ENCODE measurements at places on chromosomes 4 and X. TPM values are rescaled to one million over a fixed set of nuclear protein-coding genes. Genes with fewer than 3 reads are reported as not detected.

RTL3 gene
- total RNA-seq, result 0.67 TPM

EGF gene
- total RNA-seq, result 20.1 TPM

SCRG1 gene
- not detected for total RNA-seq

OTUD6A gene
- total RNA-seq, result not detected

VGLL1 gene
- total RNA-seq, result not detected

USP17L21 gene
- total RNA-seq, result not detected

SHROOM3 gene
- 1.3 TPM for total RNA-seq

GRCh38 chr4:2186133-2186864 lies 55.6 kb downstream of the HAUS3 start:
- DNase-seq, result no peak
- no peaks in the 10 kb centered on the region for H3K36me3 ChIP-seq
- H3K27me3 ChIP-seq, result no peaks in the 10 kb centered on the region
- H3K4me1 ChIP-seq, result no peaks in the 10 kb centered on the region
- no peak overlapping the region for H3K27ac ChIP-seq

DNA sequence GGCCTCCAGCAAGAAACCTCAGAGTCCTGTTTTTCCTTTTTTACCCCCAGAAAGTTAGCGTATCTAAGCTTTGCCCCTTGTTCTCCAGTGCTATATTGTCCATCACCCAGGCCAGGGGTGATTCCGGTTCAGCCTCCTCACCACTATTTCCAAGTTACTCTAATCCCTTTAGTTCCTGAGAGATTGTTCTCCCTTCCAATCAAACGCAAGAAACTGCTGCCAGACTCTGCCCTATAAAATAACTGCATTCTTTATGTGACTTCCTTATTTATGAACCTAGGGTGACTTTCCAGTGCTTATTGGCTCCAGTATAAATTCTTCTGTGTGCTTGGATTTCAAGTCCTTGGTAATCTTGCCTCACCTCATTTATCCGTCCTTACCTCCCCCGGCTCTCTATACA lies 65.7 kb downstream of the CLCN5 start:
- no peak for DNase-seq
- H3K4me1 ChIP-seq, result peaks cover 4% of the 10 kb centered on the region
- no peak overlapping the region for H3K4me3 ChIP-seq
- no peaks in the 10 kb centered on the region for H3K27me3 ChIP-seq
- H3K36me3 ChIP-seq, result no peaks in the 10 kb centered on the region

DNA sequence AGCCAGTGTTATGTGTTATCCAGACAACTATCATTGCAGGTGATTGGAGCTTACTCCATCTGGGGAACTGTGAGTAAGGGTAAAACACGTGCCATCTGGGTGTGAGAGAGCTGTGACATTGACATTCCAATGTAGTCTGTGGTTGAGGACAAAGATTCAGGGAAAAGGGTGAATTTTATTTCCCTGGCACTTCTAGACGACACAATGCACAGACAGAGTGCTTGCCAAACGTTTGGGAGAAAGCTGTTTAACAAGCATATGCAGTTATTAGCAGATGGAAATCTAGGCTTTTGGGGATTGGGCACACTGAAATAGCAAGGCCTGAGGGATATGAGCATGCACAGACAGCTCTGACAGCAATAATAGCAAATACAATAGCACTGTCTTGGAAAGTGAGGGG lies 21.3 kb upstream of the CTSO start:
- no peaks in the 10 kb centered on the region for H3K36me3 ChIP-seq
- no peak overlapping the region for H3K4me3 ChIP-seq
- no peak overlapping the region for H3K27ac ChIP-seq
- no peaks in the 10 kb centered on the region for H3K27me3 ChIP-seq

- no peak overlapping the region for H3K27ac ChIP-seq
- no peaks in the 10 kb centered on the region for H3K36me3 ChIP-seq
- H3K4me3 ChIP-seq, result no peak overlapping the region
- H3K27me3 ChIP-seq, result no peaks in the 10 kb centered on the region
- DNase-seq, result no peak
Measured at GRCh38 chrX:102835504-102836146, 101.4 kb upstream of the RAB40AL start.

DNA sequence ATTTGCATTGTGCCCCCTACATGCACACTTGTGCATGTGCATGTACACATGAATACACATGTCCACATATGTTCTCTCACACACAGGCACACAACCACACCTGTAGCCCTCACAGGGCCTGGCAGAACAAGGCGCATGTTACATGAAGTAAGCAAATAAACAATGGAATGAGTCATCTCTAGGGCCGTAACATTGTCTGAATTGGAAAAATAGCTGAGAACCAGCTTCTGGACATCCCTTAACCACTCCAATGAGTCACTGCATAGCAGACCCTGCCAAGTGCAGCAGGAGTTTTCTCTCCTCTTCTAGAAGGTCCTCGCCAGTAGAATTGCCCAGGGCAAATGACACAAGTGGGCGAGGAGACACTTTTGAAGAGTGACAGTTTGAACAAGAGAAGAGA lies 66.1 kb downstream of the MAGEA10 start:
- no peak overlapping the region for H3K27ac ChIP-seq
- no peaks in the 10 kb centered on the region for H3K4me1 ChIP-seq

DNA sequence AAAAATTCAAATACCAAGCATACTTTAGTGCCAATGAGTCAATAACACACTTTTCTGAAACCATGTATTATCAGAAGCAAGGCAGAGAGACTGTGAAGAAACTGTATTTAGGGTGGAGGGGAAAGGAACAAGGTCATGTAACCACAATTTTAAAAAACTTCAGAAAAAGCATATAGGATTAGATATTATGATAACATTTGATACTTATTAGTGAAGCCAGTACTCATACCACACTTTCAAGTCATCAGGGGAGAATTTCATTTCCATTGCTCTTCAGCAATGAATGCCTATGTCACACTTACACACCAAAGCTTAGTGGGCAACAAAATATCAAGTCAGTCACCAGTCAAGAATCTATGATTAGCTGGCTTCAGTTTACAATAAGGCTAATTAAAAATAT lies 602.2 kb downstream of the IL15 start:
- H3K36me3 ChIP-seq, result no peaks in the 10 kb centered on the region
- DNase-seq, result no peak
- no peaks in the 10 kb centered on the region for H3K4me1 ChIP-seq
- no peak overlapping the region for H3K4me3 ChIP-seq

DNA sequence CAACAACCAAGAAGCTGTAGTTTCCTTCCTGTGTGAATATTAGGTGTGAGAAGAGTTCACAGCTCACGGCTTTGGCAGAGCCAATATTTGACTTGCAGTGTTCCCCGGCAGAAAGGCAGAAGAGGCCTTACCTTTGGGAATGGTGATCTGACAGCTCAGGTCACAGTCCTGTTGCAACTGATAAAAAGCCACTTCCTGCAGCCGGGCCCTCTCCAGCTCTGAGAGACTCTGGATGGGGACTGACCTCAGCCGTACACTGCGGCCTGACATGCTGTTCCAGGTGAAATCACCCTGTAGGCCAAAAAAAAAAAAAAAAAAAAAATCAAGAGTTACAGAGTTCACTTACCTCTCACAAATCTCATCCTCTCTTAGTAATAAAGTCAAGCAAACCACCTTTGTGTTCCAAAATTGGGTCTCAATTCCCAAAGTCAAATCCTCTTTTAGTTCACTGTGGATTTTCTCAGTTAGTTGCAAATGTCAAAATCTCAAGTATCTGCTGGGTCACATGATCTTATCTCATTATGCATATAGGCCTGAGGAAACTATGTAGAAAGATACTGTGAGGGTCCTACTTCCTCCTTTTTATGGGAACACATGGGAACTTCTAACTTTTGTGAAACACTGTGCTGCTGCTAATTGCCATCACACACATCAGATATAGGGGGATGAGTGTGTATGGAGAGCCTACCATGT lies 38.6 kb upstream of the AMELX start:
- no peak overlapping the region for H3K27ac ChIP-seq
- no peak for DNase-seq
- no peak overlapping the region for H3K4me3 ChIP-seq
- H3K4me1 ChIP-seq, result no peaks in the 10 kb centered on the region
- H3K27me3 ChIP-seq, result no peaks in the 10 kb centered on the region

DNA sequence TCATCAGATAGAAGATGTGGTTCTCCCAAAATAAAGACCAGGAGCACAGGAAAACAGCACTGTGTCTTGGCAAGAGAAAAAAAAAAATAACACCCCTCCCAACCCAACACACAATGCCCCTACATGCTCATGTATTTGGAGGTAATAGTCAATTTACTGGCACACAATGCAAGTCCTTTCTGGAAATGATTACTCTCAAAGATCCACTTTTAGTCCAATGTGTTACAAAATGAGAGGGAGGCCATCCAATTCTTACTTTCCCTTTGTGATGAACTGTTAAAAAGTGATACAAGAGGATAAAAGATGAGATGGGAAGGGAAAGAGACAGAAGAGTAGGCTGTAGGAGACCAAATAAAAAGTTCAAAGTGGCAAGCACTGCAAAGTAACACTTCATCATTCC lies 180.3 kb upstream of the DKK2 start:
- H3K4me1 ChIP-seq, result no peaks in the 10 kb centered on the region
- no peak overlapping the region for H3K27ac ChIP-seq
- no peak for DNase-seq
- no peaks in the 10 kb centered on the region for H3K36me3 ChIP-seq
- no peak overlapping the region for H3K4me3 ChIP-seq
- no peaks in the 10 kb centered on the region for H3K27me3 ChIP-seq

DNA sequence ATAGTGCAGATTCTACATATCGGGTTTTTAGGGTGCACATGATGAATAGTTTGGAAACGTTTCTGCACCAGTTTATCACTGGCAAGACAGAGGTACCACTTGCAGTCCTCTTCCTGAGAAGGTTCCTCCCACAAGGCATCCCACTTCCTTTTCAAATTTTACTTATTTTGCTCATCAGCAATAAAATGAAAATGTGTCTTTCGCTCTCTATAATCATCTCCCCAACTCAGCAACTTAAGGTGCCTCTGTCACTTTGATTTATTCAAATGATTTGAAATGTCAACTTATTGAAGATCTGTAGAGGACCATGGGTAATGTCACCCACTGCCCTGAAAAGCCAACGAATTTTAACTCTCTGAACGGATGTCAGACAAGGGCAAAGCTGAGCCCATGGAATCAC lies 53.2 kb downstream of the VGLL1 start:
- no peaks in the 10 kb centered on the region for H3K27me3 ChIP-seq
- no peak overlapping the region for H3K4me3 ChIP-seq
- H3K27ac ChIP-seq, result no peak overlapping the region
- H3K4me1 ChIP-seq, result no peaks in the 10 kb centered on the region

- no peak overlapping the region for H3K4me3 ChIP-seq
- no peaks in the 10 kb centered on the region for H3K27me3 ChIP-seq
- no peaks in the 10 kb centered on the region for H3K4me1 ChIP-seq
Measured at GRCh38 chr4:138298866-138299265, 56.7 kb upstream of the SLC7A11 start.

All from gastrocnemius medialis (tissue), 4 donors.